ENCODE measurements at places on chromosomes 1 and 21.

DNA sequence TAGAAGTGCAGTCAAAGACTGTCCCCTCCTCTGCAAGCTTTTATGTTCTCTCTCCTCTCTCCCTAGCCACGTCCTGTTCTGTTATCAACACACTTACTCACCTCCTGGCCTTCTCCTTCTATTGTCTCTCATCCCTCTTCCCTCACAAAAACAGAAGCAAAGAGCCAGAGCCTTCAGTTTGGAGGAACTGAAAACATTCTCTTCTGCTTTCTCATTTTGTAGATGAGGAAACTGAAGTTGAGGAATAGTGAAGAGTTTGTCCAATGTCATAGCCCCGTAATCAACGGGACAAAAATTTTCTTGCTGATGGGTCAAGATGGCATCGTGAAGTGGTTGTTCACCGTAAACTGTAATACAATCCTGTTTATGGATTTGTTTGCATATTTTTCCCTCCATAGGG is 1.9 kb downstream of the NLRP3 start:
- DNase-seq = no peak

DNA sequence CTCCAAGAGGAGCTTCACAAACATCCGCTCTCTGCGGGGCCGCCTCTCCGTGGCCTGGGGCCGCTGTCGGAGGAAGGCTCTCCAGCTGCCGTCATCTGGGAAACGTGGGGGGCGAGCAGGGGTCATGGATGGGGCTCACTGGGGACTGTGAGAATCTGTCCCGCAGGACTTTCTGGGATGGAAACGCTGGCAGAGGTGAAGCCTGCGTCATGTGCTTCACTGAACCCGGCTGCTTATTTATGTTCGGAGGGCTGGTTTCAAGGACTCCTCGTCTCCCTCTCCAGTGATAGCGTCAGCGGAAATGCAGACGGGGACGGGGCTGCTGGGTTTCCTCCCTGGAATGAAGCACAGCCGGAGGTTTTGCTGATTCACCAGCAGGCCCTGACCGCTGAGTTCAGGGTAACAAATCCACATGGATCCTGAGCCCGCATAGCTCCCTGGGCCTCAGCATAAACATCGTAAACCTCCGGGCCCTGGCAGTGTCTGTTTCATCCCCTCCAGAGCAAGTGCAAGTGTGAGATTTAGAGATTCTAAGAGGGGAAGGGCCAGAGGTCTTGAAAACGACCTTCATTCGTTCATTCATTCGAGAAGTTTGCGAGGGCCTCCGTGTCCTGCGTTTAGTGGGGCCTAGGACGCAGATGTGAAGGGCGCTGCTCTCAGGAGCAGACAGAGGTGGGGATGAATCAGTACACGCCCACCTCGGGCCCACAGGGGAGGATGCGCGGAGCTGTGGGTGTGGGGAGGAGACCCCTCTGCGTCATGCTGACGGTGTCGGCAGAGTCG is 7.0 kb upstream of the POFUT2 start:
- peak; percentile 99 for DNase-seq

DNA sequence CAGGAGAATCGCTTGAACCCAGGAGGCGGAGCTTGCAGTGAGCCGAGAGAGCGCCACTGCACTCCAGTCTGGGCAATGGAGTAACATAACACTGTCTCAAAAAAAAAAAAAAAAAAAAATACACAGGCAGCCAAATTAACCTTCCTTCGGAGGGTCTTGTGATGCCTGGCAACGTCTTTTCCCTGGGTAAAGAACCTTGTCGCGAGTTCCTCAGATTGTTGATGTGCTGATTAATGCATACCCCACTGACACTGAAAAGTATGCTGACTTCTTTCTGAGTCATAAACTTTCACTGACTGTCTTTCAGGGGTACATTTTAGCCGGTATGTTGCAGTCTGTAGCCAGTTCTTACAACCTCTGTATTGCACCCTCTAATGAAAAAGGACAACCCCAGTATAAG is 95.1 kb upstream of the SOD1 start:
- peak; percentile 15 for DNase-seq

DNA sequence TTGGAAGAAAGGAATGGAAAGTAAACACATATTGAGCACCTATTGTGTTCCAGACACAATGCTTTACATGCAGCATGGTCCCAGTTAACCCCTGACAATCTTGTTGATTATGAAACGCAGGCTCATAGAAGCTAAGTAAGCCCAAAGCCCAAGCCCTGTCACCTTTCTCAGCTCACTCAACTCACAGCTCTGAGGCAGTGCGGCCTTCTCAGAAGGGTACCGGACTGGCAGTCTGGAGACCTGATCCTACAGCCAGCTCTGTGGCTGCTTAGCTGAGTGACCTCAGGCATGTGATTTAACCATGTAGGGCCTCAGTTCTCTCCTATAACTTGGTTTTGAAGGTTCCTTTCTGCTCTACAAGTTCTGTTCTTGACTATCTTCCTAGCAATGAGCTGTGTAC is 464 bp upstream of the RNASEL start:
- no peak for DNase-seq

- no peak for DNase-seq
Observed at GRCh38 chr1:207355513-207356295, 34.2 kb downstream of the CD55 start.

DNA sequence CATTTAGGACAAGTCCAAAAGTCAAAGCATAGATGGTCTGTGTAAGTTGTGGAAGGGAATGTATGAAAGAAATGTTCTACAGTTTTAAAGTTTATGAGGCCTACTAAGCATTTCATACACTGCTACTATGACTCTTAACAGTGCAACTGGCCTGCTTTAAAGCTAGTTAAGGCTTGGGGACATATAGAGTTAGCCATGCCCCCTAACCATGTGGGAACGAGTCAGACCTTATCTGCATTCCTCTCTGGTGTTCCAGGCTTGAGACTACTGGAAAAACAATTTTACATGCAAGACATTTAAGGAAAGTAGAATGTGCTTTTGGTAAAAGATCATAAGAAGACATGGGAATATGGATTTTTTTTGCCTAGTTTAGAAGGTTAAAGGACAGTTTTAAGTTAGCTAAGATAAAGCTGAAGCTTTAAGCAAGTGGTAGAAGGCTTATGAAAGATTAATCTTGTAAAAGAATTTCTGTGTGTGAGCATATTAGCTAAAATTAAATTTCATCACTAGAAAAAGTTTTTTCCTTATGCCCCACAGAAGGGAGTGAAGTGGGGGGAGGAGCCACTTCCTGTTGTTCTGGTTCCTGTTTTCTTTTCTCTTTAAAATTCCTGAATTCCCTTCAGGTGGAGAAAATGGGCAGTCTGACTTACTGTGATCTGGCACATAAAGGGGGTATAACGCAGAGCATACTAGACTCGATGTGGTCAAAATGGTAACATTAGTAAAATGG is 8.9 kb upstream of the CD48 start:
- no peak for DNase-seq

DNA sequence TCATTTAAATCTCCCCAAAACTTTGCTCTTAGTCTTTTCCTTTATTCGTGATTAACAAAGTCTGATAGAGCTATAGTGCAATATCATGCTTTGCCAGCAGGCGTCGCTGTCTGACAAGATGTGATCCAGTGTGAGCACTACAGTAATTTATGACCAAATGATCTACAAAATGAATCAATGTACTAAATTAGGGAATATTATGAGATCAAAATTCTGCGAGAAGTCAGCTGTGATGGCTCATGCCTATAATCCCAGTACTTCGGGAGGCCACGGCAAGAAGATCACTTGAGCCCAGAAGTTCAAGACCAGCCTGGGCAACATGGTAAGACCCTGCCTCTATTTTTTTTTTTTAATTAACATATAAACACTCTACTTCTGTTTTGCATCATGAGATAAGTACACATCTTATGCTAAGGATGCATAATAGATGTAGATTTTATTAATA is 3.6 kb upstream of the SPSB1 start:
- DNase-seq = peak; percentile 82

- peak; percentile 4 for DNase-seq
Observed at GRCh38 chr1:152486400-152487006, 24.1 kb upstream of the LCE5A start.

GRCh38 chr1:228198977-228199590 is 8.8 kb upstream of the OBSCN start:
- DNase-seq = peak; percentile 14

Data from fibroblast of mammary gland (primary cell).